T-helper 17 cell (primary cell): ENCODE measurements at places on chromosomes 16 and 17.

- DNase-seq: no peak
Measured at GRCh38 chr16:10754941-10755340, 11.3 kb downstream of the NUBP1 start.

- DNase-seq: no peak
Measured at GRCh38 chr16:57113664-57114063, 21.3 kb downstream of the CPNE2 start.

DNA sequence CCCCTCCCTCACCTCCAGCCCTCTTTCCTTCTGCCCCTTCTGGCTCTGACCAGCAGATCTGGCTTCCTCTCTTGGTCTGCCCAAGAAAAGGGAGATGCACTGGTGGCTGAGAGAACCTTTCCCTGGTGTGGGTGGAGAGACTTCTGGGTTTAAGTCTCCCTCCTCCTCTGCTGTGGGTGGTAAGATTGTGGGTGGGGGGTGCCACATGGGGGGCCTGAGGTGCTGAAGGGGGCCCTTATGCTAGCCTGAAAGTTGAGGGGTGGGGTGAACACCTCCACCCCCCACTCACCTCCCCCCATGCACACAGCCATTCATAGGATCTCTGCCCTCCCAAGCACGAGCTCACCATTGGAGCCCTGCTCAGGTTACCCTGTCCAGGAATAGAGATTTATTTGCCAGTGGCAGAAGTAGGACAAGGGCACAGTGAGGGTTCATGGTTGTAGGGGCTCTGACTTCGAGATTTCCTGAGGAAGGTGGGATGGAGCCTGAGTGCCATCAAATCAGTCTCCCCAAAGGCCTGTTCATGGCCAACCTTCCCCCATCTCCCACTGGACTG lies 1.7 kb upstream of the STAC2 start:
- DNase-seq: no peak

- DNase-seq: no peak
Measured at GRCh38 chr17:79695797-79696609, 34.7 kb upstream of the ENPP7 start.

- DNase-seq: no peak
Measured at GRCh38 chr17:565521-565920, 149.1 kb downstream of the VPS53 start.

DNA sequence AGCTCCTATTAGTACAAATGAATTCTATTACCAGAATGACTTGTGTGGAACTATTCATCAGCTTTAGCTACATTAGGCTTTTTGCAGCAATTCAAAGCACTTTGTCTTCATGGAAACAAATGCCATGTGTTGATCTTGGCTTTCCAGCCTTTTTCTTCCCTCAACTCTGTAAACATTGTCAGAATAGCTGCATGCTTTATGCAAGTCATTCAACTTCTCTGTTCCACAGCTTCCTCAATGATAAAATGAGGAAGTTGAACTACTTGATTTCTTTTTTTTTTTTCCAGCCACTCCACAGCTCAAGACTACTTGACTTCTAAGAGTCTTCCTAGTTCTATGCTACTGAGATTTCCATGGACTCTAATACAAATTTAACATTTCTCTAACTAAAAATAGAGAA lies 41.1 kb downstream of the KIAA0753 start:
- no peak for DNase-seq

DNA sequence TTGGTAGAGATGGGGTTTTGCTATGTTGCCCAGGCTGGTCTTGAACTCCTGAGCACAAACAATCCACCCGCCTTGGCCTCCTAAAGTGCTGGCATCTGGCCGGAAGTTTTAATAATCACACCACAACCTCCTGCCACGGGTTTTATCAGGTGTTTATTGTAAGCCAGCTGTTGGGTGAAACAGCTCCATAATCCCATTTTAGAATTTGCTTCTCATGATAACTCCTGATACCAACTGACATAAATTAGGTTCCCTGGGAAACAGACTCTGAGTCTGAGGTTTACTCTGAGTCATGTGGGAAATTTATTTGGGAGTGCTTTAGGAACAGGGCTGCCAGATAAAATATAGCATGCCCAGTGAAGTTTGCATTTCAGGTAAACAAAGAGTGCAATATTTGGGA lies 122.6 kb upstream of the MED13 start:
- DNase-seq: no peak

DNA sequence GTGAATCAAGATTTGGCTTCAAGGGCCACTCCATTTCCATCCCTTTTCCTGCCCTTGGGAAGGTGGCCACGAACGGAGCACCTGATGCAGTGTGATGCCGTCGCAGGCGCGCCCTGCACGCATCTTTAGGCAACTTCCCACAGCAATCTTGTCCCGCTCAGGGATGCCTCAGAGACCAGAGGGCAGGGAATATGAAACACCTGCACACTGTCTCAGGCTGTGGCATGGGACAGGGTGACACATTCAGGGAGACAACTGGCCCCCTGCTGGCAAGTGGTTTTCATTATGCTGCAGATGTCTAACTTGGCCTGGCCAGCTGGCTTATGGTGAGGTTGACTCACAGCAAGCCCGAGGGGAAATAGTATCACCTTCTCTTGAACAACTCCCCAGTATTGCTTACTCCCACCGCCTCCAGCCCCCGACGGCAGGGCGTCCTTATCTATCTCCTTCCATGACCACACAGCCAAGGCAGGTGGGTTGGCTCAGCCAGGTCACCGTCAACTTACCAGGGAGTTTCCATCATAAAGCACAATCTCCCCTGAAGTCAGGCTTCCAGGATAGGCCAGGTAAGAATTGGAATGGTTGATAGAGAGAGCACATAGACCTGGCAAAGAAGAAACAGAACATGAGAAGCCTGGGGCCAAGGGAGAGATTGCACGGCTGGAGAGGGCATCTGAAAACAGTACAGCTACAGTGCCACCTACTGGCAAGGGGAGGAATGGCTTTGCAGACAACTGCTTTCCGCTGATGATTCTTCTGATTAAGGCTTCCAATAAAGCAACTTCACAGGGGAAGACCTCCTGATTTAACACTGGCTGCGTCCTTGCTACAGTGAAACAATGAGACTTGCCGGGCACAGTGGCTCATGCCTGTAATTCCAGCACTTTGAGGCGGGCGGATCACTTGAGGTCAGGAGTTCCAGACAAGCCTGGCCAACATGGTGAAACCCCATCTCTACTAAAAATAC lies 21.1 kb downstream of the WIPI1 start:
- DNase-seq: peak; percentile 64

GRCh38 chr16:89038221-89038721 lies 55.4 kb upstream of the ACSF3 start:
- DNase-seq: no peak

GRCh38 chr16:70252355-70252988 lies 732 bp upstream of the EXOSC6 start:
- DNase-seq: no peak

GRCh38 chr16:12829096-12829888 lies 25.6 kb upstream of the CPPED1 start:
- no peak for DNase-seq

- DNase-seq: no peak
Measured at GRCh38 chr17:7825206-7825990, 8.6 kb upstream of the KDM6B start.

- DNase-seq: no peak
Measured at GRCh38 chr17:62637809-62638208, 10.3 kb downstream of the MRC2 start.

GRCh38 chr17:50167371-50167770 lies 1.6 kb downstream of the SGCA start:
- DNase-seq: no peak

- peak; percentile 38 for DNase-seq
Measured at GRCh38 chr17:81513372-81513752, 763 bp upstream of the ACTG1 start.

GRCh38 chr17:34883106-34884000 lies 77.9 kb downstream of the CCT6B start:
- no peak for DNase-seq

- no peak for DNase-seq
Measured at GRCh38 chr17:75153780-75154194, 525 bp downstream of the JPT1 start.

DNA sequence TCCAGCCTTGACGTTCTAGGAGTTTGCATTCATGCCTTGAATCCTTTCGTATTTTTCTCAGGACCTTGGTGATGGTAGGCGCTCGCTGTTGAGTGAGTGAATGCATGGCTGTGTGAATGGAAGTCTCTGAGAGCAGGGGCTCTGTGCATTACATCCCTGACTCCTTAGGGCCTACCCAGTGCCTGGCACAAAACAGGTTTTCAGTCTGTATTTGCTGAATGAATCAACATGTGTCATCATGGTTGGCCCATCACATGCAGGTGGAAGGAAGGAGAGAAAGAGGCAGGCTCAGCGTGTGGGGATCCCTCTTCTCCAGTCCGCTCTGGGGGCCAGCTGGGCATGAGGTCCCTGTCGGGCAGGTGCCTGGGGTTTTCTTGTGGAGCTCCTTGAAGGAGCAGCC lies 8.7 kb downstream of the RAP1GAP2 start:
- no peak for DNase-seq

DNA sequence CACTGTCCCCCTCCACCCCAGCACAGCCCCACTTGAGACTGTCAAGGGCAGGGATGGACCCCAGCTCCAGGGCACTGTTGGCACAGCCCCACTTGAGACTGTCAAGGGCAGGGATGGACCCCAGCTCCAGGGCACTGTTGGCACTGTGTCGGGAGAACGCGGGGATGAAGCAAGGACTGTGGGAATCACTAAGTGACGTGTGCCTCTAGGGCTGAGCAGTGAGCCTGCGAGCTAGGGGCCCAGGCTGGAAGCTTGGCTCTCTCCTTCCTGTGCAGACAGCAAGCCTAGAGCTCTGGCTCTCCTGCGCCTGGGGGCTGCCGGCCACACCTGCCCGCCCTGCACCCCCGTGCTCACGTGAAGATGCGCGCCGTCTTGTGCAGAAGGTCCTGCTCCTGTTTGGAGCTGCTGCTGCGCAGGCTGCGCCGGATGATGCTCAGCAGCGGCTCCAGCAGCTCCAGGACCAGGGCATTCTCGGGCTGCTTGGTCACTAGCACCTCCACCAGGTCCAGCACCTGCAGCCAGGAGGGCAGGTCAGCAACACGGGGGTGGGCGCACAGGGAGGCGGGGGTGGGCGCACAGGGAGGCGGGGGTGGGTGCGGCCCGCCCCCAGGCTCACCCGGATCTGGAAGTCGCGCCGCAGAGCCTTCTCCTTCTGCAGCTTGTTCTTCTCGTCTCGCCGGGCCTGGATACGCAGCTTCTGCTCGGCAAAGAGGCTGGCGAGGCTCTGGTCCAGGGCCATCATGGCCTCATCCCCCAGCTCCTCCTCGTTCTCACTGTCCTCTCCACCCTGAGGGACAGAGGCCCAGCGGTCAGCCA lies 10.8 kb downstream of the MYBBP1A start:
- DNase-seq: no peak

DNA sequence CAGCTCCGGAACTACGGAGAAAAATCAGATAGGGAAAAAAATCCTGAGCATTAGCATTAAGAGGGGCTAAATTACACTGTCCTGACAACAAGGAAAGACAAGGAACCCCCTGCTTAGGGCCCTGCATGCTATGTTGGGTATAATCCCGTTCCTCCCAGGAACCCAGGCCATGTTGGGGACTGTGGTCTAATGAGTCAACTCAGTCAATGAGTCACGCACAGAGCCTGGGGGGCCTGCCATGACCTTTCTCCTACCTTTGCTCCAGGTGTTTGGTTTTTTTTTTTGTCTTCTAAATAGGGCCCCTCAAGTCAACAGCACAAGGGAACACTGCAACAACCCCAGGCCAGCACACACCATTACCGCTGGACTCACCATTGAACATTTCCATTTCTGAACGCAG lies 8.9 kb upstream of the ZNF200 start:
- no peak for DNase-seq

- DNase-seq: no peak
Measured at GRCh38 chr17:77779711-77780539, 178.6 kb upstream of the TNRC6C start.

DNA sequence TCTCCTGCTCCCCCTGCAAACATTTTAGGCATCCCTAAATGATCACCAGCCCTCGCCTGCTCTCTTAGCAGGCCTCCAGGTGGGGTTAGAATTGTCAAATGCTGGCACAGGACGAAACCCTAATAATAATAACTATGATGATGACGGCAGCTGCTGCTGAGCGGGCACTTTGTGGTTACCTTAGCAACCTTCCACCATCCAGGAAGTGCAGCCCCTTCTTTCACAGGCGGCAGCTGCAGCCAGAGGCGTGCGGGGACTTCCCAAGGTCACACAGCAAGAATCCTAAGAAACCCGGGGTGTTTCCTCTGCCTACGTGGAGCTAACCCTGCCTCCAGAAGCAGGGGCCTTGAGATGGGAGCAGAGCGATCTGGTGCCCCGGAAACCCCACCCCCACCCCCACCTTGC lies 22.4 kb upstream of the EIF1 start:
- peak; percentile 80 for DNase-seq

DNA sequence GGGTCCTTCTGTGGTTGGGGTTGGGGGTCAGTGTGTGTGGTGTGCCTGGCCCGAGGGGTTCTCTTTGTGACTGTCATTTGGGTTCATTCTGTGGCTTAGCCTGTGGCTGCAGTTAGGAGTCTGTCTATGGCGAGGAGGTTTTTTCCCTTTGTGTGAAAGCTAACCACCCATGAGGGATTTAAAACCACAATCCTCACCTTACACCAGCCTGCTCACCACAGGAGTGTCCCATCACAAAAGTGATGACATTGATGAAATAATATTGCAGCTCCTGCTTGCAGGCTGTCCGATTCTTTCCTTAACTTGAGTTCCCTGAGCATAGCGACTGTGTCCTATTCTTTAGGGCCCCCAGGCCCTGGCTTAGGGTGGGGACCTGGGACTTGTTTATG lies 113.6 kb downstream of the RAP1GAP2 start:
- DNase-seq: no peak

- DNase-seq: no peak
Measured at GRCh38 chr17:33751702-33752065, 458.6 kb upstream of the ASIC2 start.

DNA sequence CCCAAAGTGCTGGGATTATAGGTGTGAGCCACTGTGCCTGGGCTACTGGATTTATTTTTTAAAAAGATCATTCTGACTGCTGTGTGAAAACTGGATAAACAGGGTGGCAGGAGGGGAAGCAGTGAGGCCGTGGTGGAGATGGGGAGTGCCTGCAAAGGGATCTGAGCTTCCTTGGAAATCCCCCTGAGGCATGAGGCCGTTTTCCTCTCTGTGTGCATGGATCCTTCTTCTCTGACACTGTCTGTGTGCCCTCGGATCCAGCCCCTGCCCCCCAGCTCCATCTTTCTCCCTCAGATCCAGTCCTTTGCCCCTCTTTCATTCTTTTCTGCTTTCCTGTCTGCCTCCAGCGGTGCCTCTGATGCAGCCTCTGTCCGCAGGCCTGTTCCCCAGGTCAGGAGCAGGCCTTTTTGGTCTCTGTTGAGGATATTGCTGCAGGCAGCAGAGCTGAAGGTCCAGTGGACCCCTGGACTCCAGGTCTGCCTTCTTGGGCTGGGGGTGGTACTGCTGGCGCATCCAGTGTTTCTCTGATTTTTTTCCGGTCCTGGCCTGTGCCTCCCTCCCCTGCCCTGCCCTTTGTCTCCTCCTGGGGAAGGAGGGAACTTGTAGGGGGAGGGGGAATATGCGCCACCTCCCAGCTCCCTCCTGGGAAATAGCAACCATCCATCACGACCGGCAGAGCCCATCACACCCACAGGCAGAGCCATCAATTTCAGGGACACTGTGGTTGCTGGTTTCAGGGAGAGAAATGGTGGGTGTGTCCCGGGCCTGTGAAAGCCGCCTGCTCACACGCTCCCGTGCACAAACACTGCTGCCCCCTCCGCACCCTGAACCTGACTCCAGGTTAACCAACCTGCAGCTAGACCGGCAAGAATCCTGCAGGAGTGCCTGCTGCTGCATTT lies 17.0 kb downstream of the MGAT5B start:
- DNase-seq: no peak
